ENCODE measurements at places on chromosomes 5 and 9.

GRCh38 chr9:85941622-85941940 is 635 bp downstream of the NAA35 start:
- no peak for DNase-seq

DNA sequence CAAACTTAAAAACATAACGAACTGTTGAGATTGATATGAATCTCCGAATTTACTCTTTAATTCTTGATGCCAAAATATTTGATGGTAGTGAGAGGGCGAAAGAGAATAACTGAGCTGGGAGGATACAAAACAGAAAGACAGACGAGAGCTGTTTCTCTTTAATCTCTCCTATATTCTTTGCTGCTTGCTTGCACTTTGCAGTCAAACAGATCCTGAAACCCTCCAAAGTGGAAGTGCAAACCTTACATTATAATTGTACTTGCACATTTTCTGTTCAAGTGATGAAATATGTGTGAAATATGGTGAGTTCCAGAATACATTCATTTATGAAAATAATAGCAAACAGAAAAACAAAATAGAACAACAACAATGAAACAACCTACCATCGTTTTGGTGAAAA is 63.8 kb downstream of the PAM start:
- no peak for DNase-seq

DNA sequence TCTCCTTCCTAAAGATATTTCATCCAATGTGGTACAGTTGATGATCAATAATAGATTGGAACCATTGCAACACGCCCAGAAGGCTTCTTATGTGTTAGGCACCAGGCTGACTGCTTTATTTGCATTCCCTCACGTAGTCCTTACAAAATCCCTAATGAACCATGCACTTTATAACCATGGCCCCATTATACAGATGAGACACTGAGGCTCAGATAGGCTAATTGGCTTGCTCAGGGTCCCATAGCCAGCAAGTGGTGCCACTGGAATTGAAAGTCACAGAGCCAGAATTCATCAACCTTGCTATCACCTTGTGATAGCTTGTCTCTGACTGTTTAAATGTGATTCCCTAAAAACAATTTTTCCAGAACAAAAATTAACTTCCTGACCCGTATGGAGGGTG is 27.8 kb upstream of the RAI14 start:
- no peak for DNase-seq

DNA sequence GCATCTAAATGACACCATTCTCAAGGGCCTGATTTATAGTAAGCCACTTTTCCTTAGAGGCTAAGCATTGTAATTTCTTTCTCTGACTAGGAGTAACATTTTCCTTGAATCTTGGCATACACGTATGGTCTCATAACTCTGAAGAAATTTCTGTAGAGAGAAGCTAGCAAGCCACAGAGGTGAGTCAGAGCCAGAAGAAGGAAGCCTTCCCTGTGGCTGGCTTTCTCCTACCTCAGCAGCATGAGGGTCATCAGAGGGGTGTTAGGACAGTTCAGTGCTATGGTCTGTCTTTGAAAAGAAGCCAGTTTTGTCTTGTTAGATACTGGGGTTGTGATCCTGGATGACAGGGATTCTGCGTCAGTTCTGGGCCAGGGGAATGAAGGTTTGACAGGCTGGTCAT is 3.2 kb downstream of the SNX30 start:
- no peak for DNase-seq

DNA sequence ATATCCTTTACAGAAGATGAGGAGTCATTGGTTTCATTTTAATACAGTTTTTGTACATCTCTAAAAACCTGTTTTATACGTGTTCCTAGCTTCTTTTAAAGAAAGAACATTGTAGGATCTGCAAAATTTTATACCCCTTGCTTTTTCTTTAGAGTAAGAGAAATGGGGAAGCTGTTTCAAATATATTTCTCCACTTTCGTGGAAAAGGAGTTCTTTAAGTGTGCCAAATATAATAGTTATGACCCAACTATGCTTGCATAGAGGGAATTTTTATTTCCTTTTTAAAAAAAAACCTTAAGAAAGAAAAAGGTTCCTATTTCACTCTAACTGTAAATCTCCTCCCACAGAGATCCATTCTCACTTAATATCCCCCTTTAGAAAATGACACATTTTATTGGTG is 27.5 kb upstream of the DMAC1 start:
- DNase-seq = no peak

DNA sequence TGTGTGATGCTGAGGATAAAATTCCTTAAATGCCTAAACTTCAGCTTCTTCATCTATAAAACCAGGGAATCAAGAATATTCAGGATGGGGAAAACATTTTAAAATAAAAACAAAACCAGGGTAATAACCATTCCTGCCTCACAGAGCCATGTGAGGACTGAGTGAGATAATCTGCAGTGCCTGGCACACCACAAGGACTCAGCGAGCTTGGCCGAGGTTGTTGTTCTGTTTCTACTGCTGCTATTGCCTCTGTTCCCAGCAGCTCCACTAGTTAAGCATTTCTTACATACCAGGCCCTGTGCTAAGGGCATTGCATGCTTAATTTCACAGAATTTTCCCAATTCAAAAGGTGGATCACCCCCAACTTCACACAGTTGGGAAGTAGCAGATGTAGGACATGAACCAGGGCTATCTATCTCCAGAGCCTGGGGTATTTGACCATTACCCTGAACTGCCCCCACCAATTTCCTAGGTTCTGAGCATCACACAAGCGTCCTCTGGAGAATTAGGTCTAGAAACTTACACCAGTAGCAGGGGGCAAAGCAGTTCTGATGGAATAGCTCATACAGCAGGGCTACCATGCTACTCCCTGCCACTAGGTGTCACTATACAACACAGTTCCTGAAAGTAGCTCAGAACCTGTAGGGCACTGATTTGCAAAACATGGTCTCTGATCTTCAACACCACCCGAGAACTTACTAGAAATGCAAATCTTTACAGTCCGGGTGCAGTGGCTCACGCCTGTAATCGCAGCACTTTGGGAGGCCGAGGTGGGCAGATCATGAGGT is 74.3 kb downstream of the LRSAM1 start:
- no peak for DNase-seq

- DNase-seq = no peak
These were observed 93.8 kb downstream of the ZNF354C start for GRCh38 chr5:179153921-179154345.

DNA sequence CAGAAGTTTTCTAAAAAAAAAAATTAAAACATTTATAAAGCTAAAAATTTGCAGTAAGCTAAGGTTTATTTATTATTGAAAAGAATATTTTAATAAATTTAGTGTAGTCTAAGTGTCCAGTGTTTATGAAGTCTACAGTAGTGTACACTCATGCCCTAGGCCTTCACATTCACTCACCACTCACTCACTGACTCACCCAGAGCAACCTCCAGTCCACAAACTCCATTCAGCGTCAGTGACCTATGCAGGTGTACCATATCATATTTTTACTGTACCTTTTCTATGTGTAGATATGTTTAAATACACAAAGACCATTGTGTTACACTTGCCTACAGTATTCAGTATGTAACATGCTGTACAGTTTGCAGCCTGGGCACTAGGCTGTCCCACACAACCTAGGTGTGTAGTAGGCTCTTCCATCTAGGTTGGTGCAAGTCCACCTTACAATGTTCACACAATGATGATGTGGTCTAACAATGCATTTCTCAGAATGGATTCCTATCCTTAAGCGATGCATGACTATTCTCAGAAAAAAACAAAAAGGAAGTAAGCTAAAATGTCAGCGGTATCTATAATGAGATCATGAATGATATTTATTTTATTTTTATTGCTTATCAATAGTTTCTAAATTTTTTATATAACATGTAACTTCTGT is 336.7 kb downstream of the AGTPBP1 start:
- no peak for DNase-seq

DNA sequence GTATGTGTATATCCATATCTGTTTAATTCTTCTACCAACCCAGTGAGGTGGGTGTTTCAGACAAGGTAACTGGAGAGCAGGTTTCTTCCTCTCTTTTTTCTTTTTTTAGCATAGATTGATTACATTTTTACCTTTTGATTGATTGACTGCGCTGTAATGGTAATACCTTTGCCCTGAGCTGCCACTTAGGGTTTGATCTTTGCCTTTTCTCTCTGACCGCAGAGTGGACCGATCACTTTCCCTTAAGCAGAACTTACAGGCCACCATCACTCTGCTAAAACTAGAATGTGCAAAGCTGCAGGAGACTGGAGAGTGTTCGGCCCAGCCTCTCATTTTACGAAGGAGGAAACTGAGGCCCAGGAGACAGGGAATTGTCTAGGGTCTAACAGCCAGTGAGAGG is 38.0 kb downstream of the RCL1 start:
- no peak for DNase-seq

DNA sequence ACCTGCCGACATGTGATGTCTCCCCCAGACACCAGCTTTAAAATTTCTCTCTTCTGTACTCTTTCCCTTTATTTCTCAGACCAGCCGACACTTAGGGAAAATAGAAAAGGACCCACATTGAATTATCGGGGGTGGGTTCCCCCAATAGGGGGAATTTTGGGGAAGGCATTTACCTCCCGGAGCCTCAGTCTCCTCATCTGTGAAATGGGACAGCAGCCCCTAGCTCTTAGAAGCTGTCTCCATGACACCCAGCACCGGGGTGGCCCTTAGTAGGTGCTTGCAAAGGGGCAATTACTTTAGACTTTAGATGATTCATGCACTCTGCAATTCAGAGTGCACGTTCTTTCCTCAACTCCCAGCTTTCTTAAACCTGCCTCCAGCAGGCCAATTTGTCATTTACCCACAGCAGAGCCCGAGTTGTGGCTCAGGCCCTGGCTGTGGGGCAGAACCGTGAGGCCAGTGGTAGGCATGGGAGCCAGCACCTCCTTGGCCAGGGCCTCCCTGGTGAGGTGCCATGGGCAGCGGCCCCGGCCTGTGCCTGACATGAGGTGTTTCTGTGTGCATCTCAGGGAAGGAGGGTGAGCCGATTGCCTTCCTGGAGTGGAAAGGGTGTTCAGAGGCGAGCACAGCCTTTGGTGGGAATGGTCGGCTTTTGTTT is 51.7 kb downstream of the SH3PXD2B start:
- DNase-seq = no peak

DNA sequence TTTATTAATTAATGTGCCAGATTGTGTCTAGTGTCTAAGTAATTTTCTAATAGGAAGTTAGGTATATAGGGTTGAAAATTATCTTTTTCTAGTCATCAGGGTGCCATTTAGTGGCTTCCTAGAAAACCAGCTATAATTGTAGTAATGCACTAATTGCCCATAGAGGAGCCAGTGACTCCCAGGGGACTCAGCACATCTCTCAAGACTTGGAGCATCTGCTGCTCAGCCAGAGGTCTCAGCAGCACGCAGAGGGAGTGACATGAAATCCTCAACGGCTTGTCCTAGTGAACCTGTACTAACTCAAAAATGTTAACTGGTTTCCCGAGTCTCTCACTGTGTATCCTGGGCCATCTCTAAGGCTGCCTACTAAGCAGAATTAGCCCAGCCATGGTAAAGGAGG is 78.2 kb upstream of the MAN2A1 start:
- DNase-seq = no peak

Data from NCI-H146 (cell line).